Tibial artery (tissue), 4 donors: ENCODE measurements at places on chromosomes 16 and 17.
A peak's percentile ranks its signal among the peaks of the same experiment; 100 is the strongest.

DNA sequence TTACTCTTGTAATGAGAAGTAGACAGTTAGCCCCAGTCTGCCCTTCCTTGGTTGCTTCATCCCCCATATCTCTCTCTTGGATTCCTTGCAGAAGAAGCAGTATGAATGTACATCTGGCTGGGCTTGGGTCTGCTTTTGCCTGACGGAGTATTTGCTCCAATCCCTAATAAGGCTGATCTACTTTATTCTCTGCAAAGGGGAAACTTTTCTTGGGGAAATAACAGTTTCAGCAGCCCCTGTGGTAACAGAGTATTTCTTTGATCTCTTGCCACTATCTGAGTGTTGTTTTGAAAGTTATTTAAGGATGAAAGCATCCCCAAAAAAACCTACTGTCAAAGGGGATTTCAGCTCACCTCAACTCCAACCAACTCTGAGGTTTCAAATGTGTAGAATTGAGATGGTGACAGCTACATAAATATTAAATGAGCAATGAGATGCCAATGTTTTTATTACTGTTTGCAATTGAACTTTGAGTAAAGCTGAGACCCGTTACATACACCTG, 168.9 kb upstream of the NOG start:
- no peak for DNase-seq

DNA sequence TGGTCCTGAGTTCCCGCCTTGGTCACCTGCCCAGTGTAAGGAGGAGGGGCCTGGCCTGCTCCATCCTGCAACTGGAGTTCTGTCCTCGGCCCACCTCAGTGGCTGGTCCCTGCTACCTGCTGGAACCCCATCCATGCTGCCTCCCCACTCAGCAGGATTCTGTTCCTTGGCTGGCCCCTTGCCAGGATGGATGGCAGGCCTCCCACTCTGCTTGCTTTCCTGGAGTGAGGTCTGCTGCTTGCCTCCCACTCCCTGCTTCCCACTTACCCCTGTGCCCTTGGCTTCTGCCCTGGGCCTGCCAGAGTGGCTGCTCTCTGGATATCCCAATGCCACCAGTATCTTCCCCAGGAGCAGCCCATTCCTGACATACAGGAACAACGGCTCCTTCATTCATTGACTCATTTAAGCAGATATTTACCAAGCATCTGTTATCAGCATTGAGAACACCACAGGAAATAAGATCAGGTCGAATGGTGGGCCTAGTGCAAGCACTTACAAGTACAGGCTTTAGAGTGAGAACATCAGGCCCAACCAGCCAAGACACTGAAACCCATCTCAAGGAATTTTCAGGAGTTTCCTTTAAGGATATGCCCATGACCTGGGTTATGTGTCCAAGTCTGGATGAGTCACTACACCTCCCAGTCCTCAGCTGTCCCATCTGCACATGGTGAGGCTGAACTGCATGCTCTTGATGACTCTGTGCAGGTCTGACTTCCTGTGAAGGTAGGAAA, 17.0 kb upstream of the RPRML start:
- DNase-seq, result no peak

- no peak for DNase-seq
Observed at GRCh38 chr17:80389011-80389995, 25.7 kb upstream of the ENDOV start.

DNA sequence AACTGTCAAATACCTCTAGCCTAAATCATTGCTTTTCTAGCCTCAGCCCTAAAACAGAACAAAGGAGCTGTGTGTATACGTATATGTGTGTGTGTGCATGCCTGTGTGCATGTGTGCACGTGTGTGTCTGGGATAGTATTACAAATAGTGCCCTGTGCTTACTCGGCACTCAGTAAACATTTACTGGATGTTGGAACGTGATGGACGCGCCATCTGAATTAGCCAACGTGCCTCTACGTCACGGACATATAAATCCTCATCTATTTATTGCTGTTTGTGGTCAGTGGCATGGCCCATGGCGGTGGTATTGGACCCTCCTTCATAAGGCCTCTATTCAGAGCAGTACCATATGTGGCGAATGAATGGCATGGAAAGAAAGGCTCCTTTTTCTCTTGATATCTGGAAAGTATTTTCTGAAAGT, 37.5 kb downstream of the WWP2 start:
- DNase-seq, result no peak

- DNase-seq, result no peak
Observed at GRCh38 chr17:70434536-70435490, 265.5 kb downstream of the KCNJ2 start.

GRCh38 chr17:36849871-36850348, 87.4 kb upstream of the LHX1 start:
- DNase-seq, result no peak

- no peak for DNase-seq
Observed at GRCh38 chr16:21597561-21598030, 1.8 kb upstream of the METTL9 start.

- no peak for DNase-seq
Observed at GRCh38 chr17:61325382-61326073, 74.1 kb upstream of the TBX2 start.

GRCh38 chr16:24344784-24345183, 88.6 kb downstream of the CACNG3 start:
- no peak for DNase-seq

DNA sequence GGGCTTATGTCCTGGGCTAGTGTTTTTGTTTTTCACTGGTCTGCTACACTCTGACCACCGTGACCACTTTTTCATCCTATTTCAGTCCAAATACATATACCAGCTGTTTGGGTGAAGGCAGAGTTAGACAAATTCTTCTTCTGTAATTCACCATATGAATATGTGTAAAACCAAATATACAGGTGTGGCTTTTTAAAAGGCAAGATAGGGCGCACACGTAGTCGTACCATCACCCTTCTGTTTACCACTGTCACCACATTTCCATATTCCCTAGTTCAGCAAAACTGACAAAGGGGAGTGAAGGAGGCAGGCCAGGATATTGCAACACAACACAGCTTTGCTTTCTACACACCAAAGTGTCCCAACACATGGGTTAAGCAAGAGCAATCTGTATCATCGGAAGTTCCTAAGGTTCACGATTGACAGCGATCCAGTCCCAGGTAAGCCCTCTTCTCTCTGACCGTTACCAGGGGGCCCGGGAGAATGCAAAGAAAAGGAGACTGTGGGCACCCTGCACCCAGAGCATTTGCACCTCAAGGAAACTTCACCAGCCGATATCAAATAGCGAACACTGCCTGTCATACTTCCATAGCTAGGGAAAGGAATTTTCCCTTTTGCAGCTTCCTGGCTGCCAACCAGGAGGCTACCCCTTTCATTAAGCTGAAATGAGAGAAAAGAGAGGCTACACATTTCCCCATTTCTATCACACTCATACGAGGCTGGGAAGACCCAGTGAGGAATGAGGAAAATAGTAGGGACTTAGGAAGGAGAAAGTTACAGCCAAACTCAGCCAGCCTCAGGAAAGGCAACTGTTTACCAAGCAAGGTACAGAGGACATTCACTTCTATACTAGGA, 23.1 kb downstream of the CREBBP start:
- DNase-seq, result peak; percentile 70

DNA sequence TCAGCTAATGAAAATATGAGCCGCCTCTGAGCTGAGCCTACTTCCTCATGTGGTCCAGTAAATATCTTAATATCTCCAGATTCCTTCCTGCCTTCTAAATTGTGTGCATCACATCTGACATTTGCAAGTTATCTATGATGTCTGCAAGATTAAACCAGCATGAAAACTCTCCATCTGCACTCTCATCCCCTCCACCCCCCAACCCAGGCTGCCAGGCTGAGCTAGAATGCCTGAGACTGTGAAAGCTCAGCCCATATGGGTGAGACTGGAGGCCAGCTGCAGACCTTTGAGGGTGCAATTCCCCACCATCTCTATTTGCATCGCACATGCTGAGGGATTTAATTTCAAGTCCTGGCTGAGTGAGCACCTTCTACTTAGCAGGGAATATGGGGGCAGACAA, 82.8 kb downstream of the ASIC2 start:
- DNase-seq, result no peak

GRCh38 chr16:28504707-28505404, 1.8 kb downstream of the IL27 start:
- DNase-seq, result no peak

GRCh38 chr16:85164838-85165516, 52.7 kb upstream of the CIBAR2 start:
- DNase-seq, result peak; percentile 83

DNA sequence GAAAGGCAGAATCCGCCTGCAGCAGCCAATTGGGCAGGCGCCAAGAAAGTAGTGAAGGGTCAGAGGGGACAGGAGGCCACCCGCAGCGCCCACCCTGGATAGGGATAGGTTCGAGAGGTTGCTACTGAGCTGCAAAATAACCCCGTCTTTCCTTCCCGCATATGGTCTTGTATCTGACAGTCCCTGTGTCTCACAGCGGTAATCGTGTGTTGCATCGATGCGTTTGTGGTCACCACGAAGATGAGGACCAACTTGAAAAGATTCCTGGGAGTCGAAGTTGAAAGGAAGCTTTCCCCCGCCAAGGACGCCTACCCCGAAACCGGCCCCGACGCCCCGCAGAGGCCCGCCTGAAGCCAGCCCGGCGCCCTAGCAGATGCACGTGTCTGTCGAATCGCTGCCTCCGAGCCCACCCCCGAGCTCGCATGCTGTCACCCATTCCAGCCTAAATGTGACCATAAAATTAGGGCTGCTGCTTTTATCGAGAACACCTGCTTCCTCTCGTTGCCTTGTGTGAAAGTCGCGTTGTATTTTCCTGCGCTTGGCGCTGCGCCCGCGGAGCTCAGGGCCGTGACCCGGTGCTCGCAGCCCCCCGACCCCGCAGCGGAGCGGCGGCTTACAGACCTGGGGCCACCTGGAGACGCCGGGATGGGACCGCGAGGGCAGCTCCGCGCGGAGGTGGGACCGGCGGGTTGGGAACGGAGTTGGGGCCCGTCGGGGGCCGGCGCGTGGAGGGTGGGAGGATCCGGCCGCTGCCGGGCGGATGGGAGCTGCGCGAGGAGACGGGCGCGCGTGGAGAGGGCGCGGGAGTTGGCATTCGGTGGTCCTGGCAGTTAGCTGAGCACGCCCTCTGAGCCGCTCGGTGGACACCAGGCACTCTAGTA, at the start of gene CMTM2:
Gene CMTM2, plus strand, starts transcription at position 813 of the 881 bp plus-strand sequence. CDS start 145 bp downstream, outside the sequence.
- DNase-seq, result no peak

DNA sequence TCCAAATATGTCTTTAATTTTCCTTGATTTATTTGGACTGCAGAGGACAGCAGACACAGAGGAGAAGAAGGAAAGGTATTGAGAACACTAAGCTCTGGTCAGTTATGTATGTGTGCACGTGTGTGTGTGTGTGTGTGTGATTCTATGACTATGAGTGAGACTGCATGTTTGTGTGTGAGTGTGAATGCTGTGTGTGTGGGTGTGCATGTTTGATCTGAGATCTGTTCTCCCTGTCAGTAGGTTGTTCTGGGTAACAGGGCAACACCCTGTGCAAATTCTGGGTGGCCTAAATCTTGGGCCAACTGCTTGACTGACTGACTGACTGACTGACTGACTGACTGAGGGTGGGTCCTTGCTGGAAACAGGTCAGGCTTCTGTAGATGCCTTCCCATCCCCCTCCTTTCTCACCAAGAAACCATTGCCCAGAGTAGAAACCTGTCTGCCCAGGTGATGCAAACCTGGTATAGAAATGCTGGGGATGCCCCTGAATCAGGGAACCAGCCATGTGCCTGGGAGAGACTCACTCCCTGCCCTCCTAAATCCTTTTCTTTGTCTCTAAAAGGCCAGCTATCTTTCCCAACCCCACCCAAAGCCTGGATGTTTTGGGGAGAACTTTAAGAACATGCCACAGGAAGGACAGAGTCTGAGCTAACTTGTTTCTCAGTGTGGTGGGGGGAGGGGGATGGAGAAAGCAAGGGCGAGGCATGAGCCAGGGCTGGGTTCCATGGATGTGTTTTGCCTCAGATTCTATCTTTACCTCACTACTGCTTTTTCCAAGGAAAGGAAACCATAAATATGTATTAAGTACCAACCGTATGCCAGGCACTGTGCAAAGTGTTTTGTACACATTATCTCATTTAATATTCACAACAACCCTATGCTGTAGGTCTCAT, 4.5 kb upstream of the NR1D1 start:
- no peak for DNase-seq

DNA sequence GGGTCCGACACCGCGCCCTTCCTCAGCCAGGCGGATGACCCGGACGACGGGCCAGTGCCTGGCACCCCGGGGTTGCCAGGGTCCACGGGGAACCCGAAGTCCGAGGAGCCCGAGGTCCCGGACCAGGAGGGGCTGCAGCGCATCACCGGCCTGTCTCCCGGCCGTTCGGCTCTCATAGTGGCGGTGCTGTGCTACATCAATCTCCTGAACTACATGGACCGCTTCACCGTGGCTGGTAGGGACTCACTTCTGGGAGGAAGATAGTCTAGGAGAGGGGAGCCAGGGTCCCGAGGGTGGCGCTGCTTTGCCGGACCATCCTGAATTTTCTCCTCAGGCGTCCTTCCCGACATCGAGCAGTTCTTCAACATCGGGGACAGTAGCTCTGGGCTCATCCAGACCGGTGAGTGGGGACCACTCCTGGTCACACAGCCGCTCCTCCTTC, 601 bp downstream of the SPNS1 start:
- DNase-seq, result no peak

- no peak for DNase-seq
Observed at GRCh38 chr16:3659251-3659650, 4.8 kb downstream of the DNASE1 start.

DNA sequence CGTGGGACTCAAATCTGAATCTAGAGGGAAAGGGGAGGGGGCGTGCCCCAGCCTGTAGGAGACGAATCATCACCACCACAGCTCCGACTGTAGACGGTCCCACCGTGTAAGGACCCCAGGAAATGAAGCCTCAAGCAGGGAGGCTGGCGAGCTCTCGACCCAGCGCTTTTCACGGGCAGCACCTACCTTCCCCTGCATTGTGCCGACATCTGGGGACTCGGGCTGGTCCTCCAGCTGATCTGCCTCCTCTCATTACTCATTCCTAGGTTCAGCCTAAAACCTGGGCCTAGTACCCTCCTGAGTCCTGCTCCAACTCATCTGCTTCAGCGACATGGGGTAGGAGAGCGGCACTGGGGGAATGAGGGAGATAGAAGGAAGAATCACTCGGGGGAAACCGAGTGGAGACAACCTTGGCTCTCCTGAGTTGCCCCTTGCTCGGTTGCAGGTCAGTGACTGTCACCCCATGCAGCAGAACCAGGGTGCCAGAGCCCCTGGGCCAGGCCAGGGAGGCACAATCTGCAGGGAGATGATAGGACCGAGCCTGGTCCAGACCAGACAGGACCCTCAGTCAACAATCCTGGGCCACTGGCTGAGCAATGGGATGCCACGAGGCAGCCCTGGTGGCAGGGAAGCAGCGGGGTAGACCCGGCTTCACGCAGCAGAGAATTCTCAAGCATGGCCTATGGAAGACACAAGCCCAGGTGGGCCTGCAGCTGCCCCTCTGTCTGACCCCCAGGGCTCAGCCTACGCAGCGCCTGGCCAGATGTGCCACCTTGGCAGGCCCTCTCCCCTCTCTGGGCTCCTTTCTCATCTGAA, 833 bp upstream of the BCAR1 start:
- peak; percentile 64 for DNase-seq
